ENCODE measurements at places on chromosomes 12 and 14.

GRCh38 chr14:54555651-54556050, 11.3 kb upstream of the SAMD4A start:
- no peak for DNase-seq

DNA sequence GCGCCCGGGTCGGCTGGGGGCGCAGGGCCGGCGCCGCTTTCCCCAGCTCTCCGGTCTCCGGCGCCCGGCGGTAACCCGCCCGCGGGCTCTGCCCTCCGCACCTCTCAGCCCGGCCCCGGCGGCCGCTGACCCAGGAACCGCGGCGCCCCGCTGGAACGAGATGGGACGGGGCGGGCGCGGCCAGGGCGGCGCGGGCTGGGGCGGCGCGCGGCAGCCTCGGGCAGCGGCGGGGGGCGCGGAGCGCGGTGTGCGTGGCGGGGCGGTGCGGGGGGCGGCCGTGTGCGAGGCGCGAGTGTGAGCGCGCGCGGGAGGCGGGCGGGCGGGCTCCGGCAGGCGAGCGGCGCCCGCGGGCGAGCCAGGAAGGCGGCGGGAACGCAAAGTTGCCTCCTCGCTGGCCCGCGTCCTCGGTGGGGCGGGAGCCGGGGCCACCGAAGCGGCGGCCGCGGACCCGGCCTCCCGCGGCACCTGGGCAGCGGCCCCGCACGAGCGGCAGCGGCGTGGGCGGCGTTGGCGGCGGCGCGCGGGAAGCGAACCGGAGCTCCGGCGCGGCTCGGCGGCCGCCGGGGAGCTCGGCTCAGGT, 671 bp upstream of the DIO3 start:
- DNase-seq, result no peak

GRCh38 chr12:125453751-125454150, 388.5 kb downstream of the AACS start:
- no peak for DNase-seq

DNA sequence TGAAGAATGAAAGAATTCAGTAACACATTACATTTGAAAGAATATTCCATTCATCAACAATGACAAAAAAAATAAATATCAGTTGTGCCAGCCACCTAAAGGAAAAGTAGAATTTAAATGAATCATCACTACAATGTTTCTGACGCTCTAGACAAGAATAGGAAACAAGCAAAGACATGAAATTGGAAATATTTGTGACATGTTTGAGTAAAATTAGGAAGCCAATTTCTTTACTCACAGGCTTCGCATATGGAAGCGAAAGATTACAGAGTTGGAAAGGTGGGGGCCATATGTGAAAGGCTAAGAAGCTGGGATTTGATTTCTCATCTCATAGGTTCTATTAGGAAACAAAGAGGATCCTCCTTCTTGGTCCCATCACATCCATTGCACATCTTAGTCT, 279.0 kb downstream of the IPO8 start:
- DNase-seq, result no peak

DNA sequence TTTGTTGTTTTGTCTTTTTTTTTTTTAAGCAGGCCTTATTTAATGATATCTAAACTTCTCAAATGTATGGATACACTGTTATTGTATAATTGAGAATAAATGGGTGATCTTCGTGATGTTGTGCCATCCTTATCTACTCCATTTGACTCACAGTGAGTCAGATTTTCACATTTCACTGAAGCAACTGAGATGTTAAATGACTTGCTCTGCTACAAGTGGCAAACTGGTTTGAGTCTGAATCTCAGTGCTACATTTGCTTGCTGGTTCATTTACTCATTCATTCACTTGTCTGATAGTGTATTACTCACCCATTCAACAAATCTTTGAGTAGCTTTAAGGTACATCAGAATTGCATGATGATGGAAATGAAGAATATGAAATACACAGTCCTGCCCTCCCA, 2.6 kb downstream of the KIAA0586 start:
- DNase-seq, result no peak

GRCh38 chr12:106147956-106148355, 9.2 kb upstream of the NUAK1 start:
- DNase-seq, result no peak

- no peak for DNase-seq
These were observed 460.9 kb downstream of the ZFP36L1 start for GRCh38 chr14:68331991-68332390.

- no peak for DNase-seq
These were observed at the start of gene KRT73 for GRCh38 chr12:52618216-52618615. TSS of gene KRT73 (minus strand) at chr12:52618559. CDS start at chr12:52618524, 35 bp downstream.

- no peak for DNase-seq
These were observed 48.3 kb downstream of the SLC41A2 start for GRCh38 chr12:104909761-104910160.

- peak; percentile 47 for DNase-seq
These were observed at the start of gene NELL2 for GRCh38 chr12:44875954-44876543. TSS of gene NELL2 (minus strand) at chr12:44876315. CDS start at chr12:44875869, 446 bp downstream.

DNA sequence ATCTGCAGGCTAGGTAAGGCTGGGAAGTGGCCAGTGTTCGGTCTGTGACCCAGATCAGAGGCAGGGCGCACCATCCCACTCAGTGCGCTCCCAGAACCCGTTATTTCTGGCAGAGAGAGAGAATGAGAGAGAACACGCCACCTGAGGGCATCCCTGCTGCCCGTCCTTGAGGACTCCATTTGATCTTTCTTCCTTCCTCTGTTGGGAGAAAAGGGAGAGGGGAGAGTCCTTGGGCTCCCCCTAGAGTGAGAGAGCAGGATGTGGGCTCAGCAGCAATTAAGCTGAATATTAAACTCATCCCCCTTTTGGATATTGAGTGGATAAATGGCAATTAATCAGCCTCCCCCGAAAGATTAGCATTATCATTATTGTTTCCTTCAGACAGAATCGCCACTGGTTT, 70.6 kb downstream of the IFT43 start:
- no peak for DNase-seq

- no peak for DNase-seq
These were observed 773 bp downstream of the A2M start for GRCh38 chr12:9114946-9115345.

GRCh38 chr14:93185349-93185720, 218 bp downstream of the LYSET start:
- no peak for DNase-seq

DNA sequence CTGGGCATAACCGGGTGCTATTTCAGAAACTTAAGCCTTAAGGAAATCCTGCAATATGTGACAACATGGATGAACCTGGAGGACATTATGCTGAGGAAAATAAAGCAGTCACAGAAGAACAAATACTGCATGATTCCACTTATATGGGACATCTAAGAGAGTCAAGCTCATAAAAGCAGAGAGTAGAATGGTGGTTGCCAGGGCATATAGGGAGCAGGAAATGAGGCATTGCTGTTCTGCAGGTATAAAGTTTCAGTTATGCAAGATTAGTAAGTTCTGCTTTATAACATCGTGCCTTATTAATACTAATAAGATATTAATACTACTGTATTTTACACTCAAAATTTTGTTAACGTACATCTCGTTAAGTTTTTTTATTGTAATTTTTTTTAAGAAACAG, 124.2 kb upstream of the ATF1 start:
- no peak for DNase-seq

- no peak for DNase-seq
These were observed 13.4 kb upstream of the CDKL1 start for GRCh38 chr14:50410071-50410470.

DNA sequence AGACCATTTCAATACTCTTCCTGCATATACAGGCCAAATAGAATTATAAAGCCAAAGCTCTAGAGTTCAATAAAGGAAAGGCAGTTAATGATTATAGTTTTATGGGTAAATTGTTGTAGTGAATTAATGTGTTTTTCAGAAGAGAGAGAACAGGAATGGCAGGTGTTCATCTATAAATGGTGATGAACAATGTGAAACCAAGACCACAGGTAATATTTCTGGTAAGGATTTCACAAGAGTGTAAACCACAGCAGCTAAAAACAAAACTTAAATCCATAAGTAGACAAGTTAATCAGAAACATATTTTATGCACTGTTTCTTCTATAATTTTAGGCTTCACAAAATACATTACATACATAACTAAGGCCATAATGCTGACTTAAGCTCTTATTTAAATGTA, 204.4 kb downstream of the SYT1 start:
- DNase-seq, result no peak

GRCh38 chr12:132710043-132710404, 618 bp upstream of the PGAM5 start:
- DNase-seq, result no peak

DNA sequence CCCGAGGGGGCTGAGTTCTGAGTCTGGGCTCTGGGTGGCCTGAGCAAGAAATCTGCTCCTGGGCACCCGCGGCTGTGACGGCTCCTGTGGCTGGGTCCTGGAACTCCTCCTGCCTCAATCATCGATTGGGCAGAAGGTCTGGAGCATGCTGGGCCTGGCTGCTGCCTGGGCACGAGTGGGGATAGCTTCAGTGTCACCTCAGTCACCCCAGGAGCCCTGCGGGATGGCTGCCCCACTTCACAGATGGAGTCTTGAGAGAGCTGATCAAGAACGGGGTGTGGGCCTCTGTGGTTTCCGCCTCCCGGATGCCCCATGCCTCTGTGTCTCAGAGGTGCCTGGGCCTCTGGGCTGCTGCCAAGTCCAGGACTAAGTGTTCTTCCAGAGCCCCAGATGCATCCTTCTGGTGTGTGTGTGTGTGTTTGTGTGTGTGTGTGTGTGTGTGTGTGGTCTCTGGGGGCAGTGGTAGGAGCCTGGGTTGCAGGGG, 185.6 kb upstream of the C14orf180 start:
- peak; percentile 81 for DNase-seq

- no peak for DNase-seq
These were observed 157.4 kb downstream of the STXBP6 start for GRCh38 chr14:24892497-24893051.

GRCh38 chr14:65791191-65791981, 378.9 kb downstream of the FUT8 start:
- DNase-seq, result peak; percentile 3

DNA sequence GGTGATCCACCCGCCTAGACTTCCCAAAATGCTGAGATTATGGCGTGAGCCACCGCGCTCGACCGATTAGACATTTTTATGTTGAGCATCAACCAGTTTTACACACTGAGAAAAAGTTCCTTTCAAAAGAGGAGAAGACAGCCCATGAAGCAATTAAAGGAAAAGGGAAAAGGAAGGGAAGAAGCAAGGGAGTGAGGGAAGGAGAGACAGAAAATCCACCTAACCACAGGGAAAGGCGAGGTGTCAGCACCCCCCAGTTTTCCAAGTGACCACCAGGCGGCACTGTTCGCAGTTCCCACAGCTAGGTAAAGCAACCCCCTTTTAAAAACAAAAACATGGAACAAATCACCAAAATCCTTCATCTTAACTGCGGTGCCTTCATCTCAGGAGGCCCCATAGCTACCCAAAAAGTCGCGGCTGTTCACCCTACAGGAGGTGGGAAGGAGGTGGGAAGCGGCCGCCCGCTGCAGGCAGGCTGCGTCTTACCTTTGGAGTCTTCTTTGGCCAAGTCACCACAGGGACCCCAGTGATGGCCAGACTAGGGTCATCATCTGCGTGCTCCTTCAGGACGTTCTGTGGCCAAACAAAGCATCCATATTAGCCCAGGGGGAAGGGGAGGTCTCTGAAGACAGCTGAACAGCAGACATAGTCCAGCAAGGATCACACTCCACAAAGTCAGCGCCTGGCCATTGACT, 86.6 kb downstream of the KDM2B start:
- DNase-seq, result peak; percentile 16

DNA sequence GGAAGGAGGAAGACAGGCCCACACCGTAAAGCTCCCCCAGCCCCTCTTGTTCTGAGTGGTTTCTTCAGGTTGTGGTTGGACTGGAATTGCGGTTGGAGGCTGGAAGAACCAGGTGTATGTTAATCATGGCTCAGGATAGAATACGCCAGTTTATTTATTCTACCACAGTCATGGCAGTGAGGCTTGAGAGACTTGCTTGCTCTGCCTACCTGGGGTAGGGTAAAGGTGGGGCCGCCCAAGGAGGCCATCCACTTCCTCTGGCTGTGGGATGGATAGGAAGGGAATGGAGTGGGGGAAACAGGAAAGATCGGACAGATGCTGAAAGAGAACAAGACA, 8.1 kb downstream of the SHMT2 start:
- no peak for DNase-seq

DNA sequence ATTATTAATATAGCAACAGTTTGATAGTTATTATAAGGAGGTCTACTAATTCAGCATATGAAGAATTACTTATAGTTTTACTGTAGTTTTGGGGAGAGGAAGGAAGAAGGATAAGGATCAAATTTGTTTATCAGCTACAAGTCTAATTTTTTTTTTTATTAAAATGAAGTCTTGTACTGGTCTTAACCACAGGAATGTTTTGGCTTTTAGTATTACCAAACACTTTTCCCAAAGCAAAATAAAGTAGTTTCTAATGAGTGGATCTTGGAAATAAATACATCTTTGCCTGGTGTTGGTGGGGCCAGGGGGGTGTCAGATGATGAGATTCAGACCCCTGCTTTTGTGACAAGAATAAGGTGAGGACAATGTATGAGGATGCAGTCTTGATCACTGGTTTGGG, 57.2 kb upstream of the ZDHHC17 start:
- no peak for DNase-seq

- no peak for DNase-seq
These were observed 4.5 kb upstream of the RNASE4 start for GRCh38 chr14:20679907-20680306.

- DNase-seq, result no peak
These were observed 449.2 kb downstream of the DPF3 start for GRCh38 chr14:72444701-72445100.

GRCh38 chr14:22644305-22644635, at the start of gene OR6J1:
TSS of gene OR6J1 (minus strand) at chr14:22644352. CDS start at chr14:22634811, 9,541 bp downstream.
- no peak for DNase-seq

DNA sequence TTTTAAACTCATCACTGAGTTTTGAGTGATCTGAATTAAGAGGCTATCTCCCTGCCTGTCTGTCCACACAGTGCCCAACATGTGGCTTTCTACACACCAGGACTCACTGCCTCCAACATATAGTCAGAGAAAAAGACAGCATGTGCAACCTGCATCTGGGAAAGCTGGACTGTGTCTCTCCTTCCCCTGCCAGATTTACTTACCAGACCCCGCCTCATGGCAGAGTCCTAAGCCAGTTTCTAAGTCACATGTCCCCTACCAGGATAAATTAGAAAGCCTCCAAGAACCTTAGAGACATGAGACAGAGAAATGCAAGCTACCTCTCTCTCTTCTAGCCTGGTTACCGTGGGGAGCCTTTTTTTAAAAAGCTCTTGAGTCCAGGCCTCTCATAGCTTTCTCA, 2.7 kb upstream of the HDAC7 start:
- DNase-seq, result no peak

GRCh38 chr12:66359300-66359699, 57.0 kb downstream of the HELB start:
- DNase-seq, result no peak

DNA sequence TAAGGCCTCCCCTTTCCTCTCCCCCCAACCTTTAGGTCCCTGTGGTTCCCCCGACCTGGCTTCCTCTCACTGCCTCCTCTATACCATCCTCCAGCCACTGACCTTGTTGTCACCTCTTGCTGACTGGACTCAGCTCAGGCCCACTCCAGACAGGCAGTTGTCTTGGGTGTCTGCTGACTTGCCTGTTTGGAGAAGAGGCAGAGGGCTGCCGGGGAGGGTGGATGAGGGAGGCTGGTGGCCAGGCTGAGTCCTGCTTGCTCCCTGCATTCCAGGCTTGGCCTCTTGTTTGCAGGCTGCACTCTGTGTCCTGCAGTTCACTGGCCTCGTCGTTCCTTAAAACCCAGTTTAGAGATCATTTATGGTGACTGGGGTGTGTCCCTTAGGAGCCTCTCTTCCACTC, 31.0 kb upstream of the RD3L start:
- DNase-seq, result no peak

Measured in T-cell (primary cell).